Stimulated activated CD8-positive, alpha-beta memory T cell treated with anti-CD3 and anti-CD28 coated beads, Interleukin-15, amount 100 ng/mL, for 1 hour (primary cell): ENCODE measurements at places on chromosomes 2 and 18.

DNA sequence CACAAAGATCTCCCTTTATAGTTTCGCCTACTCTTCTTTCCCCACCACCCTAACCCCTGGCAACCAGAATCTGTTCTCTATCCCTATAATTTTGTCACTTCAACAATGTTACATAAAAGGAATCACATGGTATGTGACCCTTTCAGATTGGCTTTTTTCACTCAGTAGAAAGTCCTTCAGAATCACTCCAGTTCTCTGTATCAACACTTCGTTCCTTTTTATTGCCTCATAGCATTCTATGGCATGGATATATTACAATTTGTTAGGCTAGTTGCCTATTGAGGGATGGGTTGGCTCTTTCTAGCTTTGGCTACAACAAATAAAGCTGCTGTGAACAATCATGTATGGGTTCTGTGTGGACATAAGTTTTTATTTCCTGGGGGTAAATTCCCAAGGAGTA, 163.1 kb downstream of the RPIA start:
- no peak for DNase-seq

GRCh38 chr2:226773291-226773690, 26.3 kb downstream of the IRS1 start:
- DNase-seq: no peak

DNA sequence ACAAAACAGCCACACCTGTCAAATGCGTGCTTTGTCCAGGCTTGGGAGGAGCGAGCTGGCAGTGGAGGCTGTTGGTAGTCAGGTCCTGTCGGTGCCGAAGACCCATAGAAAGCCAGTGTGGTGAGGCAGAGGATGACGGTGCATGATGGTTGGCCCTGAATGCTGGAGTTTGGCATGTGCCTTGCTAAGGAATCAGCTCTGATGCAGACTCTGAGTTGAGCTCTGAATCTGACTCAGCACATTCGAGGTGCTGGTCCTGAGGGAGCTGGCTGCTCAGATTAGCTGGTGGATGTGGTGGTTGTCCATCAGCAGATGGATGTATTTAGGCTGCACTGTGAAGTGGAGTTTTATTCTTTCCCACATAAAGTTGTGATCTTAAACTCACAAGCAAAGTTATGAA, 111.3 kb downstream of the ARHGEF4 start:
- no peak for DNase-seq

DNA sequence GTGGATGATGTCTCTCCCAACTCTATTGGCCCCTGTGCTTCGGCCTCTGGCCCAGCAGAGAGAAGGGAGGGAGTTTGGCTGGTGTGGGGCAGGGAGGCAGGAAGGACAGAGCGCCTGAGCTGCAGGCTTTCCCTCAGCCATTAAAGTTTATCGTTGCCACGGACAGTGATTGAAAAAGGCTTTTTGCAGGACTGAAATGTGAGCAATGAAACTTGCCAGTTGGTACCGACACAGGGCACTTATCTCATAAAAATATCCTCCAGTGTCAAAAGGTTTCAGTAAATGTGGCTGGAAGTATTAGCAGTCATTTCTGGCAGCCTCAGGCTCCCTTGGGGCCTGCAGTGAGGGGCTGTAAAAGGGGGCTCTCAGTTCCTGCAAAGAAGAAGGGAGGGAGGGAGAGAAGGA, 169.2 kb downstream of the GLI2 start:
- no peak for DNase-seq

GRCh38 chr2:164910101-164910899, 45.0 kb downstream of the SLC38A11 start:
- no peak for DNase-seq

GRCh38 chr18:12907258-12907925, 23.4 kb upstream of the PTPN2 start:
- DNase-seq: no peak

DNA sequence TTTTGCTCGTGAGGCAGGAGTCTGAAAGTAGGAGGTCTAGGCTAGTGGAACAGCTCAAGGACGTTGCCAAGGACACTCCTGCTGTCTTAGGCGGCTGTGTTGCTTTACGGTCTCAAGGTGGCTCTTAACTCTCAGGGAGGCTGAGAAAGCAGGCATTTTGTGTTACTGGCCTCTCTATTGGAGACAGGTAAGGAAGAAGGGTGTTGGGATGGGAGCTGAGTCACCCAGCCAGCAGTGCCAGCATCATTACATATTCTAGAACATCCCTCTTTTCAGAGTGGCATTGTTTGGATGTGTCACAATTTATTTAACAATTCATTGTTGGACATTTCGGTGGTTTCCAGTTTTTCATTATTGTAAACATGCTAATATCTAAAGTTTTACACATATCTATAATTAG, 30.8 kb upstream of the TMEM214 start:
- no peak for DNase-seq

GRCh38 chr2:219461047-219461514, 26.4 kb downstream of the SPEG start:
- DNase-seq: no peak

DNA sequence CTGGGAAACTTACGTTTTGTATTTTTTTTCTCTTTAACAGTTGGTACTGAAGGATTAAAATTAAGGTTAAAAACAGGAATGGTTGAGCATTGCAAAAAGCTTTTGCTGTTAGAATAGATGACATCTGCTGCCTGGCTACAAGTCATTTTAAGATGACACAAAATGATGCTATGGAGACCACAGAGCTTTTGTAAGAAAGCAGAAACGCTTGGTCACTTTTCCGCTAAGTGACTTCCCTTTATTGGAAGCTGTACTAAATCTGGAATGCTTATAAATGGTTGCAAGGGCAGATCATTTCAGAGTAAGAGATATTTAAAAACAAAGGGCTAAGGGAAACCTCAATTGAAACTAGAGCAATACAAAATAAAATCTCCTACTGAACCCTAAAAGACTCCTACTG, 544.0 kb downstream of the STK39 start:
- DNase-seq: no peak

DNA sequence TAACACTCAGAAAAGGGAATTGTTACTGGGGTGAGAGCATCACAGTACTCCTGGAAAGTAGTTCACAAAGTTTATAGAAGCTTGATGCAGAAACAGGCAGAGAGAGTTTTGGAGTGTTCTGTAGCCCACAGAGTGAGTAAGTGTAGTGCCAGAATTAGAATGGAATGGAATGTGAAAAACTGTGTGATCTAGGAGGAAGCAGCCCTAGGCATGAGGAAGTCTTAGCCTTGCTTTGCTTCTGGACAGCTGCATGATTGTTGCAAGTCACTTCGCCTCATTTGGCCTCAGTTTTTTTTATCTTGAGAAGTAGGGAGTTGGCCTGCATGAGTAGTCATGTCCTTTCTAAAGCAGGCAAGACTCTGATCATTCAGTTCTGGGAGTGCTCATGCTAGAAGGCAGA, 10.9 kb downstream of the SERPINB12 start:
- no peak for DNase-seq

DNA sequence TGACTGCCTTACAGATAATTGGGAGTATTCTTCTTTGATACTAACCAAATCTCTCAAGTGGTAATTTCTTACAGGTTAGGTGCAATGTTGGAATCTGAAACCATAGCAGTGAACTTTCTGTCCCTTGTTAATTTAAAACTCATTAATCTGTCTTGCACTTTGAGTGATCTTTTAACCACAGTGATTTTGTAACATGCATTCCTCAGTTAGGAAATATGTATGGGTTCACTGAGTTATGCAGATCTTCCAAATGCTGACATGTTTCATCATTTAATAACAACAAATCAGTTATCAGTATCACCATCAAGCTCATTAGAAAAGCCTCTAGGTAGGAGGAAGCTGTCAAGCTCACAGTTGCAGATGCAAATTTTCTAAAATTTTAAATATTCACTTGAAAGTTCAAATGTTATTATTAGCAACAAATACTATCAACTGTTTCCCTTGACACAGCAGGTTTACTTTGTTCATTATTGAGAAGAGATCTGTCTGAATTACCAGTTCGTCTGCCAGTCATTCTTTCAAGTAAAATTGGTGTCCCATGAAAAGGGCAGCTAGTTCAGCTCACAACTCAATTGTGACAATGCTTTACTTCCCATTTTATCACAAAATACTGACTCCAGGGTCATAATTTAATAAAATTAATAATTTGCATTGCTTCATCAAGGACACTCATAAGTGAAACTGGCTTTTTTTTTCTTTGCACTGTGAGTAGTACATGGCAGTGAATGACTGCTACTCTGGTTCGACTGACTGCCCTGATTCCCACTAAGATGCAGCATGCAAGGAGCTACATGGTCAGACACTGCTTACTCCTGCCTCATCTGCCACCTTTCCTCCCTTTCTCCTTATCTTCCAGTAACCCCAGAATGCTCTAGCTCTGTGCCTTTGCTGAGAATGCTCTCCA, 31.6 kb downstream of the SUCLG1 start:
- no peak for DNase-seq

DNA sequence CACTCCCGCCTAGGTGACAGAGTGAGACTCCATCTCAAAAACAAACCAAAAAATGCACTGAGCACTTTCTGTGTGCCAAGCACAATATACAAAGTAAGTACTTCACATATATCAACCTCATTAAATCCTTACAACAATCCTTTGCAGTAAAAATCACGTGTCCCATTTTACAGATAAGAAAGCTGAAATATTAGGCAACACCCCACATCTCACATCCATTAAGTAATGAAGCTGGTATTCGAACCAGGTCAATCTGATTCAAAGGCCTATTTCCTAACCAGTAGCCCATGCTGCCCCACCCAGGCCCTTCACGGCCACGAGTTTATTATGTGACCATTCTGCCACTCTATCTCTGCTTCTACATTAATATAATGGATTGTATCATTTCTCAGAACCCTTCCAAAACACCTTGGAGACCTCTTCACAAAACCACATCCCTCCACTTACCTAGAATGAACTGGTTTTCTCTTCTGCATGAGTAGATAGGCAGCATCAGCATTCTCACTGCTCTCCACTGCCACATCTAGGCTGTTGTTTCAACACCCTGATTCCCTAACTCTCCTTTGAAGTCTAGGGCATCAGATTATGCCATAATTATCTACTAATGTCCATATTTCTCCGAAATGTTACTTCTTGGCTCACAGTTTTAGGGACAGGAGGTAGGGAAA, 3.1 kb upstream of the EXOC6B start:
- DNase-seq: no peak

GRCh38 chr2:238968616-238969384, 120.9 kb downstream of the TWIST2 start:
- no peak for DNase-seq

DNA sequence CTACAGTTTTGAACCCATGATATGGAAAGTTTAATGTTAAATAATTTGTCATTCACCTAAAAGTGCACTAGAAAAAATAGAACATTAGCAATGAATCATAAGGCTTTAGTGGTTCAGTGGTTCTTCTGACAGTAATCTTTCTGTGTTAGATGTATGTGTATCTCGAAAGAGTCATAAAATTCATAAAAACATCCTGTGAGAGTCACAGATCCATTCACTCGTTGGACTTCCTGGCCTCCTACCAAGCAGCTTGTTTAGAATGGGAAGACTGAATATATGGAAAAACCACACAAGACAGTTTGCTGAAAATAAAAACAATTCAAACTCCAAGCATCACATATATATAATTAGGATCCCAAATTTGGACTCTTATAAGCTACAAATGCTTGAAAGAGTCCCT, 34.8 kb downstream of the ADNP2 start:
- DNase-seq: no peak

GRCh38 chr2:240359695-240360094, 75.8 kb upstream of the GPC1 start:
- no peak for DNase-seq

- DNase-seq: no peak
Measured at GRCh38 chr2:172698041-172698863, 37.4 kb upstream of the RAPGEF4 start.

DNA sequence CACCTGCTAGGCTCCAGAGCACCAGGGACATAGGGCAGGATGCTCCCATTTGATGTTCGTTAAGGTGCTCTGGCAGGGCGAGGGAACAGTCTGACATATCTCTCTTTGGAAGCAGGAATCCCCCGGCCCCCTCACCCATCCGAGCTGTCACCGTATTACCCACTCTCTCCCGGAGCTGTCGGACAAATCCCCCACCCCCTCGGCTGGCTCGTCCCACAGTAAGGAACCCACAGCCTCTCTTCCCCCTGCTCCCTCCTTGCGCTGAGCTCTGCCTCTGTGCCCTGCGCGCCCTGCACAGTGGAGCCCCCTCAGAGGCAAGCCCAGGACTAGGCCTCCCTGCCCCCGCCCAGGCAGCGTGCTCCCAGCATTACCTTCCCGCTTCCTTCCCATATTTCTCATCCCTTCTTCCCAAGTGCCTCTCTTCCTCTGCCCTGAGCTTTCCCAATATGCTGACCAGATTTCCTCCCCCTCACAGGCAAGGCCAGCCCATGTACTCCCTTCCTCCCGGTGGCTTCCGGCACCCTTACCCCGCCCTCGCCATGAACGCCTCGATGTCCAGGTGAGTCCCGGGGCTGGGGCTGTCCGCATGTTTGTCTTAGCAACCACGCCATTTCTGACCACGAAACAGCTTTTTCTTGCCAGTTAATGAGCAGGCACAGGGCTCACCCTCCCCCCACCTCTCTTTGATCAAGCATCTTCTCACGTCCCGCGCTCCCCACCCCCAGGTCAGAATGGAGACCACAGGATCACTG, 23.8 kb downstream of the TGOLN2 start:
- DNase-seq: no peak

GRCh38 chr2:58700591-58700990, 459.5 kb upstream of the FANCL start:
- no peak for DNase-seq

- DNase-seq: no peak
Measured at GRCh38 chr2:3399381-3399780, 19.9 kb downstream of the TRAPPC12 start.

DNA sequence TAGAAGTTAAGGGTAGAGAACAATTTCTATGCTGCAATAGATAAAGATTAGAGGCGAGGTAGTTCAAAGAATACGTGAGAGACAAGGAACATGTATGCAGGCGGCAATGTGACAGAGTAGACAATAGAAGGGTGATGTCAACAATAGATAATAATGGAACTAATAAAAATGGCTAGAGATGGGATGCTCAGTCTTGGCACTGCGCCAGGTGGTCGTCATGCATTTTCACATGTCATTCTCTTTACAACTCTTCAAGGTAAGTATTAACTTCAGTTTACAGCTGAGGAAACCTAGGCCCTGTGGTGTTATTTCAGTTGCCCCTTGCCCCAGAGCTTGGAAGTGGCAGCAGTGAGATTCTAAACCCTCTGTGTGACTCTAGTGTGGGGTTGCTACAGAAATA, 890.7 kb upstream of the CELF4 start:
- no peak for DNase-seq
